Activated naive CD8-positive, alpha-beta T cell treated with anti-CD3 and anti-CD28 coated beads, Interleukin-2, amount 10 ng/mL, durations not matched to agents 7 days and 5 days (primary cell): ENCODE measurements at places on chromosomes 5 and 9.

GRCh38 chr5:127867022-127867783 is 164.0 kb downstream of the CCDC192 start:
- no peak for DNase-seq

DNA sequence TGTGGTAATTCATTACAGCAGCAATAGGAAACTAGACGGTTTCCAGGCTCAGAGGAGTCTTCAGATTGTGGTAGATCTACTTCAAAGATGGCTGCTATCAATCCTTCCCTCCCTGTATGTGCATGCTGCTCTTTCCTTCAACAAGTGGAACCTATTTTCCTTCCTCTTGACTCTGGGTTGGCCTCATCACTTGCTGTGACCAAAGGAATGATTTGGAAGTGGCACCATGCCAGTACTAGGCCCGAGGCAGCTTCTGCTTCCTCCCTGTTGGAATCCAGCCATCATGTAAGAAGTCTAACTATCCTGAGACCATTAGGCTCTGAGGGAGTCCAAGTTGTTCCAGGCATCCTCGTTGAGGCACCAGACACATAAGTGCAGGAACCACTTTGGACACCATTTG is 46.5 kb upstream of the MCTP1 start:
- DNase-seq, result no peak

DNA sequence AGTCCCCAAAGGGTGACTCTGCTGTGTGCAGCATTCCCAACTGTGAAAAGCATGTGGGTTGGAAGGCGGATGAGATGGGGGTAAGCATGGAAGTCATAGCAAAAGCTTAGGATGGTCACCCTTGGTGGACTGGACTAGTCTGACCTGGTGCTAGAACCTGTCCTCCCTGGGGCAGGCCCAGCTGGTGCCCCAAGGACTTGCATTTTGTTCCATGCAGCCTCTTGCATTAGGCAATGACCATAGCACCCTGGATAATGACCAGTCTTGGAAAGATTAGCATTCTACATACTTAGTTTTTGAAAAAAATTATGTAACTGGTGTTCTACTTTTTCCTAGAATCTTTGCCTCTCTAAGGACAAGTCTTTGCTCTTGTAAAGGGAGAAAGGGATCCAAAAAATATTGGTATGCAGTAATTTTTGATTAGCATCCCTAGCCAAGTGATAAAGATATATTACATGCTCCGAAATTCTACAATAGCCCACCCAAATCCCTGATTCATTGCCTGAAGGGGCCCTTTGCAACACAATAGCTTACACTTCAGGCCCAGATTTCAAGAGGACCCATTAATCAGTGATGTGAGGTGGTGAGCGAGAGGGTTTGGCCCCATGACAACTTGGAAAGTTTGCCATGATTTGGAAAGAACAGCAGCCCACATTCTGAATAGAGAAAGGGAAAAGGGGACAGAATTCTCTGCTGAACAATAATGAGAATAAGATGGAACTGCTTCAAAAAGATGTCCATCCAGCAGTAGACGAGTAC is 93.3 kb upstream of the CD180 start:
- DNase-seq, result no peak

DNA sequence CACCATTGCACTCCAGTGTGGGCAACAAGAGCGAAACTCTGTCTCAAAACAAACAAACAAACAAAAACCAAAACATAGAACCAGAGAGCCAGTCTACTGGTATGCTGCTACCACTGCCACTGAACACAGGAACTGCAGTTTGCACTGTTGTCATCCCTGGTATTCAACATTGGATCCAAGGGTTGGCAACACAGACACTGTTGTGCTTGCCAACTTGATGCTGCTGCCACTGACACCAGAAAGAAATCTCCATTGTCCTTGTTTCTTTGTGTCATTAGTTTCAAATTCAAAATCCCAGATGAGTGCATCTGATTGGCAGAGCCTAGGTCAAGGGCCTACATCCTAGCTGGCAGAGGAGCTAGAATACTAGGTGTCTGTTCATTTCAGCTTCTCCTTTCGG is 16.2 kb downstream of the HINT1 start:
- no peak for DNase-seq

- DNase-seq, result no peak
Observed at GRCh38 chr5:135880801-135881200, 14.8 kb downstream of the IL9 start.

DNA sequence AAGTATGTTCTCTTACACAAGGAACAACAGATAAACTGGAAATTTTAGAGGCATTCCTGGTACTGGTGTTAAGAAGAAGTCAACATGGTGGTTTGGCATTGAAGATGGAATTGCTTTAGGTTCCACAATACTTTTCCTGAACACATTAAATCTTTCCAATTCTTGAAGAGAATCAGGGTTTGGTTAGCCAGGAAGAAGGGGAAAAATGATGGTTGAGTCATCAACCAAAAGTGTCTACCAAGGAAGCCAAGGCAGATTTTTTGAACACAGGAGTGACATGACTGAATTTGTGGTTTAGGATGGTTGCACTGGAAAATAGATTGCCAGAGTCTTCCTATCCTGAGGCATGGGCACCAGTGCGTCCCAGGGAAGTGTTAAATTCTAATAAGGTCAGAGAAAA is 433.4 kb downstream of the TMEM38B start:
- DNase-seq, result no peak

DNA sequence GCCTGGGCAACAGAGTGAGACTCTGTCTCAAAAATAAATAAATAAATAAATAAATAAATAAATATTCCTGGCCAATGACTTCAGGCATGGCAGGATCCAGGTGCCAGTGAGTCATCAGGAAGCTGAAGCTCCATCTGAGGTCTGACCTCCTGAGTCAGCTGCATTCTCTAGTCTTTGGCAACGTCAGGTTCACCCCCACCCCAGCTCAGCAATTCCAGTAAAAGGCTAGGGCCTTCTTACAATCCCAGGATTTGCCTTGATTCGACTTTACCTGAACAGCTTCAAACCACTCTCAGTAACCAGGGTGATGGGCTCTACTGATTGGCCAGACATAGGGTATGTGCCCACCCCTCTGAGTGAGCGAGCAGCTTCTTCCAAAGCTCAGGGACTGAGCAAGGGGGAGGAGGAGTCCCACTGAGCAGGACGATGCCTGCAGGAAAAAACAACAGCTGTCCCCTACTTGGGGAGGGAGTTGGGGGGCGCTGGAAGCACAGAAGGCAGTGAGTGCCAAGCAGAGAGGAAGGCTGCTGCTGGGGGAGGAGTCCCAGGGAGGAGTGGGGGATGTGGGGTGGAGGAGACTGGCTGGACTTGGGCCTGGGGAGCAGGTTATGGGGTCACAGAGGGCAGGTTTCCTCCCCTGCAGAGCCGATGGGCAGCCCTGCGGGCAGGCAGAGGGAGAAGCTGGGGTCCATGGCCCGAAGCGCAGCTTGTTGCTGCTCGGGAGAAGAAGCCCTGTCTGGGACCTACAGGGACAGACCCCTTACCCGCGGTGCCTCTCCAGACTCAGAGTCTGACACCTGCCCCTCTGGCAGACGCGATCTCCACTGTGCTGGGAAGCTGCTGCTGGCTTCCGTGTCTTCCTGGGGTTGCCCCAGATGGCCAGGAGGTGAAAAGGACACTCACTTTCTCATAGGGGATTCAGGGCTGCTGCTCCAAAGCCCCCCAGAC is 25.9 kb upstream of the UNC5A start:
- no peak for DNase-seq

GRCh38 chr5:62306896-62307689 is 1.1 kb downstream of the KIF2A start:
- peak; percentile 56 for DNase-seq

DNA sequence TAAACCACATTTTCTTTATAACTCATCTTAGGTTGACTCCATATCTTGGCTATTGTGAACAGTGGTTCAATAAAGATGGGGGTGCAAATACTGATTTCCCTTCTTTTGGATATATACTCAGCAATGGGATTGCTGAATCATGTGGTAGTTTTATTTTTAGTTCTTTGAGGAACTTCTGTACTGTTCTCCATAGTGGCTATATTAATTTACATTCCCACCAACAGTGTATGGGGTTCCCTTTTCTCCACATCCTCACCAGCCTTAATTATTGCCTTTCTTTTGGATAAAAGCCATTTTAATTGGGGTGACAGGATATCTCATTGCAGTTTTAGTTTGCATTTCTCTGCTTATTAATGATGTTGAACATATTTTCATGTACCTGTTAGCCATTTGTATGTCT is 107.7 kb upstream of the EQTN start:
- DNase-seq, result no peak

DNA sequence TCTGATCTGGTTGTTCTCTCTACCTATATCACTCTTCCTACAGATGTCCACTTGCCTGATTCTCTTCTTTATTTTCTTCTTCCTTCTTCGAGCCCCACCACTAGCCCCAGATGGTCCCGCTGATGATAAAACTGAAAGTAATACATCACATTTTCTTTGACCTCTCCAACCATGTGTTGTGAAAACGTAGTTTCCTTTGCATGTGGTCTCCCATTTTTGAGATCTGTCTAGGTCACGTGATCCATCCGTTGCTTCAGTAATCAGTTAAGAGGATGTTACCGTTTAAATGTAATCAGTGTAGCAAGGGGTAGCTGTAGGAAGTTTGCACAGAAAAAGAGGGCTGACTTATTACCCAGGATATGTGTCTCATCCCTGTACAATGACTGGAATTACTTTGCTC is 426.3 kb upstream of the TLE4 start:
- DNase-seq, result no peak

DNA sequence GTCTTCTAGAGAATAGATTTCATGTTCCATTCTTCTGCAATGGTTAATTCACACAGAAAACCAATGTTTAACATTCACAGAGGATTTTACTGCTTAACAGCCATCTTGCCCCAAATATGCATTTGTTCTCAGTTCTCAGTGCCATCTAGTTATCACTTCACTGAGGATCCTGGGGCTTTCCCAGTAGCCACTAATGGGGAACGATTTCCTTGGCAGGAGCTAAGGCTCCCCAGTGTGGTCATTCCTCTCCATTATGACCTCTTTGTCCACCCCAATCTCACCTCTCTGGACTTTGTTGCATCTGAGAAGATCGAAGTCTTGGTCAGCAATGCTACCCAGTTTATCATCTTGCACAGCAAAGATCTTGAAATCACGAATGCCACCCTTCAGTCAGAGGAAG is 3.4 kb downstream of the ERAP2 start:
- DNase-seq, result no peak

DNA sequence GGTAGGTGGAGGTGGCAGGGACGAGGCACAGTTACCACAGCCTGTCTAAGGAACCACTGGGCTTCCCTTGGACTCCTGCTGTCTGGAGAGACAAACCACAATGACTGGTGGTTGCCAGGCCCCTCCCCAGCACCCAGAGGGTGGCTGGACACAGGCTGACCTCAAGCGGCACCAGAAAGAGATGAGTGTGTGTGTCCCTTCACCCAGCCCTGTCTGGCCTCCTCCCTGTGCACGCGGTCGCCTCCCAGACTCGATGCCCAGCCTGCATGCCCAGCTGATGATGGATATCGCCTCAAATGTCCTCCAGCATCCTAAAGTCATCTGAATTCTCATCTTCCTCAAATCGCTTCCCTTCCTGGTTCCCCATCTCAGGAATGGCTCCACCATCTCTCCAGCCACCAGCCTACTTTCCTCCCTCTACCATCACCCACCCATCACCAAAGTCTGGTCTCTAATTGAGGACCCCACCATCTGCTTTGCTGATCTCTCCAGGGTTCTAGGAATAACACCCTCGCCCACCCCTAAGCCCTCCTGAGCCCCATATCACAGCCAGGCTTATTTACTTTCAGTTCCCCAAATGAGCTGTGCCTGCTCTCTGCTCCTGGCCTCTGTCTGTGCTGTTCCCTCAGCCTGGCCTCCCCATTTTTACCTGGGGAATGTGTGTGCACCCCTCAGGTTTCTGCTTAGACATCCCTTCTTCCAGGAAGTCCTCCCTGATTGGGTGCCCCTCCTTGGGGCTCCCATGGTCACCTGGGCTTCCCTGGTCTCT is 52.5 kb upstream of the GGTA1 start:
- DNase-seq, result no peak

- DNase-seq, result no peak
Observed at GRCh38 chr9:102779356-102779755, 215.8 kb upstream of the CYLC2 start.

- DNase-seq, result no peak
Observed at GRCh38 chr5:11251247-11251646, 490.2 kb upstream of the DAP start.

GRCh38 chr5:157502143-157502647 is 42.2 kb downstream of the NIPAL4 start:
- DNase-seq, result no peak

GRCh38 chr9:118732998-118733397 is 636.2 kb downstream of the BRINP1 start:
- no peak for DNase-seq

GRCh38 chr9:117234103-117234502 is 180.8 kb downstream of the ASTN2 start:
- DNase-seq, result no peak

DNA sequence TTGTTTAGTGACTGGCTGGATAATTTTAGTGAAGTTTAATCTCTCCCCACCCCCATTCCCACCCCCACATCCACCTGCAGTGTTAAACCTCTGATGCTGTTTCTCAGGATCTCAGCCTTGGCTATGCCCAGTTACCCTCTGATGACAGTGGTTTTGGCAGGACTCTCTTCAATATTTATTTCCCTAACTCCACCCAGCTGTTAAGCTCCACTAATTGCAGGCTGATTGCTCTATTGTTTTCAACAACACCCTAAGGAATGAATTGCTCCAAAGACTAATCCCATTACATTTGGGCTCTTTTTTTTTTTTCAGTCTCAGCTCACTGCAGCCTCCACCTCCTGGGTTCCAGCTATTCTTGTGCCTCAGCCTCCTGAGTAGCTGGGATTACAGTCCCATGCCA is 46.3 kb downstream of the PHAX start:
- no peak for DNase-seq

GRCh38 chr5:110702300-110702699 is 24.2 kb downstream of the TMEM232 start:
- no peak for DNase-seq

- DNase-seq, result no peak
Observed at GRCh38 chr5:179798771-179799643, 5.2 kb downstream of the LTC4S start.

GRCh38 chr5:135997673-135998335 is 31.0 kb upstream of the TGFBI start:
- no peak for DNase-seq

GRCh38 chr5:87074934-87075541 is 192.6 kb upstream of the RASA1 start:
- DNase-seq, result no peak

- no peak for DNase-seq
Observed at GRCh38 chr5:33212900-33213299, 227.9 kb upstream of the TARS1 start.

- no peak for DNase-seq
Observed at GRCh38 chr5:151026679-151027078, 6.3 kb downstream of the GPX3 start.

- no peak for DNase-seq
Observed at GRCh38 chr5:6125781-6126180, 252.6 kb downstream of the MED10 start.

- no peak for DNase-seq
Observed at GRCh38 chr9:87517732-87518131, 20.1 kb downstream of the DAPK1 start.
